Naive thymus-derived CD4-positive, alpha-beta T cell (primary cell): ENCODE measurements at places on chromosomes 4 and X.

GRCh38 chr4:91601401-91601800 lies 702.4 kb upstream of the GRID2 start:
- no peak for DNase-seq

- no peak for DNase-seq
Measured at GRCh38 chr4:140162596-140162995, 8.6 kb upstream of the MAML3 start.

DNA sequence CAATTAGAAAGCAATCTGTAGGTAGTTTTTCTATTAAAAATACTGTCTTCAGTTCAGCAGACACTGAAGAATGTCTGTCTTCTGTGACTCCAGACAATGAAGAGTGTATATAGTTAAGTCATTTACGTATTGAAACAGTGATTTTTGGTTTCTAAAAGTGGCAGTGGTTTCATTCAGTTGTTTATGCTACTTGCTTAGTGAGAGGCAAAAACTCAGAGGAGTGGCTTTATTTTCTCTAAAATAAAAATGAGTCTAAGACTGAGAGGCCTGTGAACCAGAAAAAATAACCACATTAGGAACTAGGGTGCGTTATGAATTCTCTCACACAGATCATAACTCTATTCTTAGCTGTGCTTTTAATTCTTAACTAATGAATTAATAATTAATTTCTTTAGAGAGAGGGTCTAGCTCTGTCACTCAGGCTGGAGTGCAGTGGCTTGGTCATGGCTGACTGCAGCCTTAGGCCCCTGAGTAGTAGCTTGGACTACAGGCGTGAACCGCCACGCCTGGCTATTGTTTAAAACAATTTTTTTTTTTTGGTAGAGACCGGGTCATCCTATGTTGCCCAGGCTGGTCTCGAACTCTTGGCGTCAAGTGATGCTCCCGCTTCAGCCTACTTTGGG lies 31.4 kb downstream of the FREM3 start:
- DNase-seq, result no peak

DNA sequence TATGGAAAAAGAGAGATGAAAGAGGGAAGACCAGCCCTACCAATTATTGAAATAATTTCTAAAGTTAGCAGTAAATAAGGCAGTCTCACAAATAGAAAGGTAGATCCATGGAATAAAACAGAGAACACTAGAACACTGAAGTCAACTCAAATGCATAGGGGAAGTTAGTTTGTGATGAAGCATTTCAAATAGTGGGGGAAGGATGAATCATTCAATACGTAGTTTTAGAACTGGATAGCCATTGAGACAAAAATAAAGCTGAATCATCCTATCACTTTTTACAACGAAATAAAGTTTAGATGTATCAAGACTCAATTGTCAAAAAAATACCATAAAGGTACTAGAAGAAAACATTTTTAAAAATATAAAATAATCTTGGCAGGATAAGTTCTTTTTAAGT lies 143.2 kb upstream of the DGKK start:
- DNase-seq, result no peak

DNA sequence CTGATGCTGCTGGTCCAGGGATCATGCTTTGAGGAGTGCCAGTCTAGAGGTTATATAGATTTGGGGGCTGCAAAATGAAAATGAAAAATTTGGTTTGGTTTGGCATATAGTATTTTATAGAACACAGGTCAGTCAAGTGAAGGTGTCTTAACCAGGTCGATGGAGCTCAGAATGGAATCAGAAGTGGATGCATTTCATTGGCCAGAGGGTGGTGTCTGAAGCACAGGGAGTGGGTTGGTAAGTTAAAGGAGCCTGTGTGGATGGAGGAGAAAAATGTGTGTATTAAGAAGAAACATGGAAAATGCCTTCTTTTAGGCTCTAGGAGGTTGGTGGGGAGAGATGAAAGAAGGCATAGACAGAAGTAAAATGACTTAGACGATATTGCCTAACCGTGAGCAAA lies 8.6 kb downstream of the GALNT7 start:
- no peak for DNase-seq

DNA sequence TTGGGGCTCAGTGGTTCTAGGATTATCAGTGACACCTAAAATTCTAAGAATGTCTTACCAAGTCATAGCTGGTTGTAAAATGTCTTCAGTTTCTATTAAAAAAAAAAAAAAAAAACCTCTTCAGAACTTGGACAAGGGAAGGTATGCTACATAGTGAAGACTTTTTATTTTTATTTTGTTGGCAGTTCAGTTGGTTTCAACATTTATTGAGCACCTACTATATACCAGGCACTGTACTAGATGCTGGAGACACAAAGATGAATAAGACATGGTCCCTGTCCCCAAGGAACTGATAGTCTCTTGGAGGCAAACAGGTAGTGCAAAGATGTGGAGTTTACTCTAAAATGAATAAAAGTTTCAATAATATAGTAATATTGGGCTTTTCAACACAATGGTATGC lies 8.9 kb upstream of the BBS7 start:
- no peak for DNase-seq

DNA sequence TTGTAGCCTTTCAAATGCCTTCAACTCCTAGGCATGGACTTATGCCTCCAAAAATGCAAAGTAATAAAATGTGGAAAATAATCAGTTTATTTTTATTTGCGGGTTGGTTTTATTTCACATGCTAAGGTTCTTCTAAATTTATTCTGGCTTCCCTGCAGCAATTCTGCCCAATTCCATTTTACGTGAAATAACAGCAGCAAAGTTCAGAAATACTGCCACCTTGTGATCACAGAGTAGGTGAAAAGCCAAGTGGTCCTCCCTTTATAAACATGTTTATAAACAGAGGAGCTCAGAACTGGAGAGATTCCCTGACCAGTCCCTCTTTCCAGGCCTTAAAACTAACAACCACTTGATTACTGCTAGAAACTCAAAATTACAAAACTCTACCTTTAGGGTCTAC lies 14.7 kb upstream of the DCHS2 start:
- DNase-seq, result no peak

GRCh38 chr4:174398728-174399127 lies 115.0 kb downstream of the CEP44 start:
- DNase-seq, result no peak

GRCh38 chr4:144599621-144600020 lies 46.3 kb upstream of the HHIP start:
- no peak for DNase-seq

- no peak for DNase-seq
Measured at GRCh38 chrX:30150196-30150895, 65.0 kb upstream of the MAGEB2 start.

- no peak for DNase-seq
Measured at GRCh38 chrX:16804923-16805464, 18.7 kb downstream of the TXLNG start.

GRCh38 chr4:31236020-31236638 lies 516.0 kb downstream of the PCDH7 start:
- DNase-seq, result no peak

- no peak for DNase-seq
Measured at GRCh38 chr4:126405369-126405982, 1090.7 kb downstream of the FAT4 start.

DNA sequence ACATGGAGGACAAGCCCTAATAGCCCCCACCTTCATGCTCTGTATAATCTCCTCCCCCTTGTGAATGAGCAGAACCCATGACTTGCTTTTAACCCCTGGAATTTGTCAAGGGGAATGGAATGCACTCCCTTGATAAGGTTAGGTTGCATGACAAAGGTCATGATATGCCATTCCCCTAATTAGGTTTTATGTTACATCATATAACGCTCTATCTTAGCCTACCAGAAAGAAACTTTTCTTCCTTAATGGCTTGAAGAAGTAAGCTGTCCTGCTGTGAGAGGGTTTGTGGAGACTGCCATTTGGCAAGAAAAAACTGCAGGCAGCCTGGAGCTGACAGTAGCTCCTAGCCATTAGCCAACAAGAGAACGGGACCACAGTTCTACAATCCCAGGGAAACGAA lies 399.8 kb upstream of the MAD2L1 start:
- DNase-seq, result no peak

DNA sequence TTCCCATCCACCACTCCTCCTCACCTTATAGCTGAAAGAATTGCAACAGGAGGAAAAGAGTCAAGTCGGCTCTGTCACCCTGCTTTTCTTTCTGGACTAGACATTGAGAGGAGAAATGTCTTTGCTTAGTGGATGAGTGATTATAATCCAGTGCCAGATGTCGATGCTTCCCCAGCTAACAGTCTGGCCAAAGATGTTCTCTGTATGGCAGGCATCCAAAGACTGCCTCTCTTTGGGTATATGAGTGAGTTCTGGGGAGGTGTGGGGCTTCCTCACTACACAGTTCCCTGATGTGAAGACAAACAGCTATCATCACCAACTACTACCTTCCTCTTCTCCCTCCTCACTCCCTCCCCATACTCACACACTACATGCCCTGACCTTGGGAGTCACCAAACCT lies 90.9 kb downstream of the COMMD8 start:
- no peak for DNase-seq
